Stimulated activated CD8-positive, alpha-beta memory T cell treated with anti-CD3 and anti-CD28 coated beads, Interleukin-4, amount 100 ng/mL, for 4 hours (primary cell): ENCODE measurements at places on chromosomes 5 and 9.

GRCh38 chr5:131745703-131746102, 51.1 kb downstream of the FNIP1 start:
- DNase-seq = no peak

- DNase-seq = no peak
Measured at GRCh38 chr5:127967323-127967982, 116.1 kb upstream of the SLC12A2 start.

- no peak for DNase-seq
Measured at GRCh38 chr9:94821098-94821887, 94.8 kb downstream of the AOPEP start.

DNA sequence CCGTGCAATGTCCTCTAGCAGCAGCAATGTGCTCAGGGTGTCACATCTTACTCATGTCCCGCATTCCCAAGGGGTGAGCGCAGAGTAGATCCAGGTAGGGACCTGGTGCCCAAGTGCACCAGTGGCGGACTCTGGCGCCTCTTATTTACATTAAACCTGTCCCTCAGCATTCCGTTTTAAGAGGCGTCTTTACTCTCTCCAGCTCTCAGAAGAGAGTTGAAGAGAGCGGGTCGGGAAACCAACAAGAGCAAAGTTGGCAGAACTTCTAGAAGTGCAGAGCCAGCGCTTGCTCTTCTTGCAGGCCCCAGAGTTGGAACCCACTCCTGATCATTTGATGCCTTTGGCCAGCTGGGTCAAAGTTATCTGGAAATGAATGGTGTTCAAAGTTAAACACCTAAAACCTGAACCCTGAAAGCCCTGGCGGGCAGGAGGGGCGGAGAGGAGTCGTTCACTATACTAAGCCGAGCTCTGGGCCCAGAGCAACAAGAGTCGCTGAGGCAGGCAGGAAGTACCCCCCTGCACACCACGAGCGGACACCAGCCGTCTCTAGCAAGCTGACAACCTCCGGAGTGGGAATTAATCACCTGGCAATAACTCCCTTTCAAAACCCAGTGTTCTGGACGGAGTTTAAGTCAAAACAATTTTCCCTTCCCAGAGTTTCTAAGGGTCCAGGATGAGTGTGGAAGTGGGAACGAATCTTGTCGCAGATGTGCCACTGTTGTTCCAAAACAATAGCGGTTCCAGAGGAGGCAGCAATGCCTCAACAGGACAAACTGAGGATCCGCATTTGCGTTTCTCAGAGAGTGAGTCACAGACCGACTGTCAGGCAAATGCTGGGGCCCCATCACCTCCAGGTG, 122.8 kb downstream of the TMEM161B start:
- DNase-seq = no peak

DNA sequence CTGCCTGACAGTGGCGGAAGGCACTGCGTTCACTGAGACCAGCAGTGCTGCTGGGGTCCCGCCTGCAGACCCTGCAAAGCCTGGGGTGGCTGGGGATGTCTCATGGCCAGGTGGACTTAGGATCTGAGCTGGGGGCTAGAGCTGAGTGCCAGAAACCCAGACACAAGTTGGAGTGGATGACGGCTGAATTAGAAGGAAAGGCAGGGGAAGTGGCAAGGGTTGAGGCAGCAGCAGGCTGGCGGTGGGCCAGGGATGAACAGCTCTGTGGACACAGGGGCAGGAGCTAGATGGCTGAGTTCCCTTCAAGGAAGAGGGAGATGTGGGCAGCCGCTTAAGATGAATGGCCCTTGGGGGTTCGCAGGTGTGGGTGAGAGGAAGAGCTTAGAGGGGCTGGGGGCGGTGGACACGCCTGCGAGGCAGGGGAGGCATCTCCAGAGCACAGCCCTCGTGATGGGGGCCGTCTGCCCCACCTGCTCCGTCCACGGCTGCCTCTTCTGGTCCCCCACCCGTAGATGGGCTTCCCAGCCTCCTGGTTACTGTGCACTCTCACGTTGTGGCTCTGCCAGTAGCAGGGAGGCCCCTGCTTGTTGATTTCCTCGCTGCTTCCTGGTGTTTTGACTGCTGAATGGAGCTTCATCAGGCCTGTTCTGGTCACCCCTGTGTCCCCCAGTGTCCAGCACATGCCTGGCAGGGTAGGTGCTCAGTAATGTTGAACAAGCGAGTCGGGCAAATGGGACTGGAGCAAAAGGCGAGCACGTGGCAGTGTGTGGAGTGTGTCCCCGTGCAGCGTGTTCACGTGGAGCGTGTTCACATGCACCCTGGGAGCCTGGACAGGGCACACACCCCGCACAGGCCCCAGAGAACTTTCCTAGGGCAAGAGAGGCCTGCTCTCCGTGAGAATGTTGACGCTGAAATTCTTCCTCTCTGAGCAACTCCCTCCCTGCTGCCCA, 168.2 kb downstream of the CACNA1B start:
- DNase-seq = no peak

DNA sequence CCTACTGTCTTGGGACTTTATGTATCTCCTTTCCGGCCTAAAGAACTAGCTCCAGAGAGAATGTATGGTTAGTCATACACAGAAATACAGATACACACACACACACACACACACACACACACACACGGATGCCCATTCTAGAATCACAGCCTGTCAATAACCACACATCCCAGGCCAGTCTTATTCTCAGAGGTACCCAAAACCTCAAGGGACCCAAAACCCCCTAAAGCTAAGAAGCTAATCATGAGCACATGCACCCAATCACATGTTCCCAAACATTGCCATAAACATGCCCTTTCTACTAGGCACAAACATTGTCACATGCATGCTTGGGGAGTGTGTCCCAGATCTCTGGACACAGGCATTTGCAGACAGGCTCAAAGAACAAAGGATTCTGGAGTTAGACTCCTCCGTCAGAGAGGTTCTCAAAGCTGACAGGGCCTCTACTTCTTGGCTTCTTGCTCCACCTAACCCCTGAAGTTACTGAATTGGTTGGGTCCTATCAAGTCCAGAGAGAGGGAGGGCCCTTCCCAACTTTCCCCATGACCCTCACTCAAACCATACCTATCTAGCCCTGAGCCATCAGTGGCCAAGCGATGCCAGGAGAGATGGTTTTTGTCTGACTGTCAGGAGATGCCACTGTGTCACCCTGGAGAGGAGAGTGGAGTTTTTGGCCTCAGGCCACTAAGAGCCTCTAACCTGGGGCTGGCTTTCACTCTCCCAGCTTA, 78.7 kb downstream of the NRG2 start:
- no peak for DNase-seq

GRCh38 chr9:127913682-127914081, 3.2 kb downstream of the ST6GALNAC4 start:
- DNase-seq = no peak

DNA sequence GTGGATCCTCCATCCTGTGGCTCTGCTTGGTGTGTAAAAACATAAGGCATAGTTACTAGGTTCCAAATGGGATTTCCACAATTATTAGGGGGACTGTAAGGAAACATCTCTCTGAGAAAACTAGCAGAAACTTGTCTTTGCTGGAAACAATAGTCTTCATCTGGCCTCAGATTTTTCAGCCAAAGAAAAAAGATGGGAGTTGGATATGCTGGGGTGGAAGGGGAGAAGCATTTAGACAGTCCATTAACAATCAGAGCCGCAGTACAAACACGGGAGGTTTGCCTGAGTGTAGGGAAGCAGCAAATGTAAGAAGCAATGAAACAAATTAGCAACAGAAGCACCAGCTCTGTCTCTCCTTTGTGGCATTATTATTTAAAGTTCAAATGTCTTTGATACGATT, 402.7 kb upstream of the ZNF608 start:
- DNase-seq = no peak

- DNase-seq = no peak
Measured at GRCh38 chr5:153629027-153629895, 138.8 kb downstream of the GRIA1 start.

DNA sequence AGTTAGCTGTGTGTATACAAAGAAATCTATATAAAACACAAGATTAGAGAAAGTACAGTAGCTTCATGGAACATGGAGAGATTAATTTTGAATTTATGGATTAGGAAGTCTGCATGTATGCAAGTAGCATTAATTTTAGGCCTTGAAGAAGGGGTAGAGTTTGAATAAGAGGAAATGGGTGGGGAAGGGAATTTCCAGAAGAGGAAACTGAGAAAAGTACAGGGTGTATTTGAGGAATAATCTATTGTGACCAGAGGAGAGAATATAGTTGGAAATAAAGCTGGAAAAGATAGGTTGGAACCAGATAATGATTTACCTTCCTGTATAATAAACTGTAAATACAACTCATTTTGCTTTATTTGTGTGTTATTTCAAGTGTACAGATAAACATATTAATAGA, 53.6 kb downstream of the CWC27 start:
- no peak for DNase-seq

DNA sequence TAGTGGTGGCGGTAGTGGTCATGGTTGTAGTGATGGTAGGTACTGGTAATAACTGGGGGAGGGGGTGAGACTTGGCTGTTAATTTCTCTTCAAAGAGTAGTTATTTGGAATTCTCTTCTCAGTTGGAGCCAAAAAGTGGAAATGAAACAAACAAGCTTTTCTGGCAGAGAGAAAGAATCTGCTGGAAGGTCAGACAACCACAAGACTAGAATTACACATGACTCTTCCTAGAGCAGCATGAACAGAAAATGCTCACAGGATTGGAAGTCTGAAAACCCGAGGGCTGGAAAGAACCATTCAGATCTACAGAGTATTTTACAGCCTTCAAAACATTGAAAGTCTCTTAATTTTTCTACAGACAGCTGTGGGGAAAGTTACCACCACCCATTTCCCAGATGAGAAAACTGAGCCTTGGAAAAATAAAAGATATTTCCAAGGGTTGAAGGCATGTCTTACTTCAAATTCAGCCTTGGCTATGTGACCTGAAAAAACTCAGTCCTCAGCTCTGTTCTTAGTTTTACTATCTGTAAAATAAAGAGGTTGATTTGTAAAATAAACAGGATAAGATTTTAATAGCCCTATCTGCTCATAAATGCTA, 42.9 kb upstream of the TRIM32 start:
- DNase-seq = no peak

GRCh38 chr9:94144394-94144793, 60.1 kb downstream of the PTPDC1 start:
- DNase-seq = no peak

- no peak for DNase-seq
Measured at GRCh38 chr9:132647355-132647754, 22.4 kb downstream of the DDX31 start.

- no peak for DNase-seq
Measured at GRCh38 chr9:84101964-84102632, 121.5 kb downstream of the RMI1 start.

GRCh38 chr5:179805529-179806249, 977 bp downstream of the MGAT4B start:
- no peak for DNase-seq

GRCh38 chr9:32350682-32351081, 33.8 kb upstream of the ACO1 start:
- DNase-seq = no peak

GRCh38 chr9:125888211-125888610, 141.0 kb downstream of the PBX3 start:
- DNase-seq = no peak

DNA sequence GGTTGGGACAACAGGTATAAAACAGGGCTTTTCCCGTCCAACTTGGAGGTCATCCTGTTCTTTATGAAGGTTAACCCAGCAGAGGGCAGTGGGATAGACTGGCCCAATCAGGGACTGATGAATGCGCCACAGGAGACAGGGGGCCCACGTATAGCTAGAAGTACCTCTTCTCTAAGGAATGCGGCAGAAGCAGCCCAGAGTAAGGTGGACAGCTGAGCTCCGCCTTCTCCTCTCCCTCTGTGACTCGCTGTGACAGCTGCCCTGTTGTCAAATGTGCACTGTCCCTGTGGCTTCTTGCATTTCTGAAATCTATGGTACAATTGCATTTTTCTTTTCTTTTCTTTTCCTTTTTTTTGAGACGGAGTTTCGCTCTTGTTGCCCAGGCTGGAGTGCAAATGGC, 306.6 kb downstream of the FBXL7 start:
- no peak for DNase-seq

GRCh38 chr5:75524071-75524470, 12.4 kb downstream of the POLK start:
- DNase-seq = no peak

GRCh38 chr9:97557606-97558095, 56.2 kb downstream of the TMOD1 start:
- DNase-seq = no peak

DNA sequence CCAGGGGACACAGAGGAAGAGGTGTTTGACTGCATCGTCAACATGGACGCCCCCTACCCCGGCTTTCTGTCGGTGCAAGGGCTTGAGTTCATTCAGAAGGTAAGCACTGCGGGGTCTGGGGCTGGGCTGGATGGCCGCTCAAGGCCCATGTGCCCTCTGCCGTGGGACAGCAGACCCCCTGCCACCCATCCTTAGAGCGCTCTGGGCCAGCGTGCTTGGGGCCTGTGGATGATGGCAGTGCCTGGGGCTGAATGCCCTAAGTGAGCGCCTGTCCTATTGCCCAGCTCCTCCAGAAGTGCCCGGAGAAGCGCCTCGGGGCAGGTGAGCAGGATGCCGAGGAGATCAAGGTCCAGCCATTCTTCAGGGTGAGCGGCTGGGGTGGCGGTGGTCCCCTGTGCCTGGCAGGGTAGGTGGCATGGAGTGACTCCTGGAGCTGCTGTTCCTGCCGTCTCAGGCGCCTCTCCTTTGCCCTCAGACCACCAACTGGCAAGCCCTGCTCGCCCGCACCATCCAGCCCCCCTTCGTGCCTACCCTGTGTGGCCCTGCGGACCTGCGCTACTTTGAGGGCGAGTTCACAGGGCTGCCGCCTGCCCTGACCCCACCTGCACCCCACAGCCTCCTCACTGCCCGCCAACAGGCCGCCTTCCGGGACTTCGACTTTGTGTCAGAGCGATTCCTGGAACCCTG, 3.9 kb downstream of the ZDHHC12 start:
- no peak for DNase-seq

- DNase-seq = no peak
Measured at GRCh38 chr5:151958111-151958510, 33.5 kb upstream of the GLRA1 start.

DNA sequence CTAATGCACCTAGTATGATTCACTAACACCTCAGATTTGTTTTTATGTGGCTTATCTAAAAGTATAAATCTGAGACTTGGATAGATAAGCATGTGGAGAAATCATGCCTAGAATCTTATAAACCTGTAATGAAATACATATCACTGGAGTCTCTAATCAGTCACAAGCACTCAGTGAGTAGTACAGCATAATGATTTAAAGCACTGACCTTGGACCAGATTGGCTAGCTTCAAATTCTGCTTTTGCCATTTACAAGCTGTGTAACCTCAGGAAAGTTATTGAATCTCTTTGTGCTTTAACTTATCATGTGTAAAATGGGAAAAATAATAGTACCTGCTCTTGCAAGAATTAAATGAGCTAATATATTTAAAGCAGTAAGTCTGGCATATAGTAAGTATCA, 61.2 kb upstream of the ALDH1A1 start:
- DNase-seq = no peak
